Calu3 (cell line): ENCODE measurements at places on chromosomes 3 and 15. TPM values are rescaled to one million over a fixed set of nuclear protein-coding genes. Genes with fewer than 3 reads are reported as not detected.

GRCh38 chr3:148901987-148902791 lies 37.1 kb downstream of the CPA3 start:
- no peak for DNase-seq

GRCh38 chr3:44439499-44440295 lies 37.8 kb downstream of the ZNF445 start:
- peak; percentile 48 for DNase-seq

DNA sequence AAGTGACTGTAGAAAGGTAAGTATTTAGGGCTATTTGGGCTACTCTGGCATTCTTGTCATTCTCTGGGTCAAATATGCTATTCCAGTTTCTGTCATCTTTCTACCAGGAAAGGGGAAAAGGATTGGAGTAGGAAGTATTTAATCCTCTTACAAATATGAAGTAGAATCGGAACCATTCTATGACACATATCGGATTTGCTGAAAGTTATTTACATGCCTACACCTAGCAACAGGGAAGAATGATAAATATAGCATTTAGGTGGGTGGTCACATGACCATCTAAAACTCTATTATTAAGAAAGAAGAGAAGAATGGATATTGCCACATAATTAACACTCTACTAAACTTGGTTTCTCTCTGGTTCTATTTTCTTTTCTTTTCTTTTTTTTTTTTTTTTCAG lies 1353.1 kb downstream of the ZPLD1 start:
- no peak for DNase-seq

GRCh38 chr3:6526321-6526720 lies 334.6 kb upstream of the GRM7 start:
- DNase-seq = no peak

GRCh38 chr3:112013058-112013783 lies 14.5 kb downstream of the TAGLN3 start:
- peak; percentile 62 for DNase-seq

GRCh38 chr3:122235147-122235546 lies 51.7 kb downstream of the CASR start:
- DNase-seq = no peak

DNA sequence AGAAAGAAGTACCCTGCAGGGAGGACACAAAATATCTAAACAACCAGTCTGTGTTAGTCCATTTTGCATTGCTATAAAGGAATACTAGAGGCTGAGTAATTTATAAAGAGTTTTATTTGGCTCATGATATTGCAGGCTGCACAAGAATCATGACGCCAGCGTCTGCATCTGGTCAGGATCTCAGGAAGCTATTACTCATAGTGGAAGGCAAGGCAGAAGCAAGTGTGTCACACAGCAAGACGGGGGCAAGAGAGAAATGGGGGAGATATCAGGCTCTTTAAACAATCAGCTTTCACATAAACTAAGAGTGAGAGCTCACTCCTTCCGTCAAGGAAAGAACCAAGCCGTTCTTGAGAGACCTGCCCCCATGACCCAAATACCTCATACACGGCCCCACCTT lies 614.8 kb downstream of the ZIC1 start:
- no peak for DNase-seq

DNA sequence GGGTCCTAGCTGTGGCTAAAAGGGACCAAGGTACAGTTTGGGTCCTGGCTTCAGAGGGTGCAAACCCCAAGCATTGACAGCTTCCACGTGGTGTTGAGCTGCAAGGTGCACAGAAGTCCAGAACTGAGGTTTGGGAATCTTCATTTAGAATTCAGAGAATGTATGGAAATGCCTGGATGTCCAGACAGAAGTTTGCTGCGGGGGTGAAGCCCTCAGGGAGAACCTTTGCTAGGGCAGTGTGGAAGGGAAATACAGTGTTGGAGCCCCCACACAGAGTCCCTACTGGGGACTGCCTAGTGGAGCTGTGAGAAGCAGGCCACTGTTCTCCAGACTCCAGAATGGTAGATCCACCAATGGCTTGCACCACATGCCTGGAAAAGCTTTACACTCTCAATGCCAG lies 17.9 kb downstream of the RNF13 start:
- DNase-seq = no peak

GRCh38 chr3:111862974-111863373 lies 3.9 kb downstream of the PHLDB2 start:
- no peak for DNase-seq

DNA sequence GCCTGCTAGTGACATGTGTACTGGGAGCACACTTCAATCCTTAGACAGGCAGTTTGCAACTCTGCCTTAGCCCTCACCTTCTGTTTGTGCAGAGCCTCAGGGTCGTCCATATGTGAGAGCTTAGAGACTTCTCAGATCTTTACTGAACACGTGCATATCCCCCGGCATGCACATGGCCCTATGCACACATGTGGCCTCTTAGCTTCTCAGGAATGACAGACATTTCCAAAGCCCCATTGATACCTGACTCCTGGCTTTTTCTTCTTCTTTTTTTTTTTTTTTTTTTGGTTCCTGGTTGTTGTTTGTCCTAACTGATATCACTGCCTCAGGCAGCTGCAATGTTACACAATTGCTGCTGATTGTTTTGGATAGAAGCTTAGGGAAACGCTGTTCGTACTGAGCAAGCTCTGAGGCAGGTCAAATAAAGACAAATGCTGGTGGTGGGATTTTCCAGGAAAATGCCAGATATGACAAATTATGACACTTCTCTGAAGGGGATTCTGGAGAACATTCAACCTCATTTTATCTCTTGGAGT lies 107.2 kb upstream of the RGMA start:
- DNase-seq = no peak

GRCh38 chr3:140540262-140540661 lies 137.6 kb upstream of the TRIM42 start:
- no peak for DNase-seq

DNA sequence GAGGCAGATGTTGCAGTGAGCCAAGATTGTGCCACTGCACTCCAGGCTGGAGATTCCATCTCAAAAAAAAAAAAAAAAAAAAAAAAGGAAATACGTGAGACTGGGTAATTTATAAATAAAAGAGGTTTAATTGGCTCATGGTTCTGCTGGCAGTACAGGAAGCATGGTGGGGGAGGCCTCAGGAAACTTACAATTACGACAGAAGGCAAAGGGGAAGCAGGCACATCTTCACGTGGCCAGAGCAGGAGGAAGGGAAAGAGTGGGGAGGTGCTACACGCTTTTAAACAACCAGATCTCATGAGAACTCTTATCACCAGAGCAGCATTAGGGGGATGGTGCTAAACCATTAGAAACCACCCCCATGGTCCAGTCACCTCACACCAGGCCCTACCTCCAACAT lies 138.2 kb upstream of the IL12A start:
- no peak for DNase-seq

DNA sequence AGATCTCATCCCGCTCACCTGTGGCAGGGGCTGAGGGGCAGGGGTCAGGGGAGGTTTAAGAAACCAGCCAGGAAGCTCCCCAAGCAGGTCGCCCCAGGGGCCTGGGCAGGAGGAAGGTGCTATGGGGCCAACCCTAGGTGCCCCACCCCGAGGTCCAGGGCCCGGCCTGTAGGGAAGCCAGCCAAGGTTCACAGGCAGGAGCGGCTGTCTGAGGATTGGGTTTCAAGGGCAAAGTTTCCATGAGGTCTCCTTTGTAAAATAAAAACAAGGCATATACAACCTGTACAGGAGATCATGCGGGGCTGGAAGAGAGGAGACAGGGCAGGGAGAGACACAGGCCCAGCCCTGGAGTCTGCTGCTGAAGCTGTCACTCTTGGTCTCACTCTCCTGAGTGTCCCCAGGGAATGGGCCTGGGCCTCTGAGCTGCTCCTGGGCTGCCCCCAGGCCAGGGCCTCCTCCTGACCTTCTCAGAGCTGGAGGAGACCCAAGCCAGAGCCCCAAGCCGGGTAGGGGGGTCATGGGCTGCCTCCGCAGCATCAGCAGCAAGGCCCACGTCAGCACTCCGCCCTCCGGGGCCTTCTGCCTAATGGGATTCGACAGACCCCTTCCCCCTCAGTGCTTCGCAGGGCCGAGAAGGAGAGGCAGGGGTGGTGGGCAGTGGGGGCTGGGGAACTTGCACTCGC lies 5.5 kb downstream of the CPLX3 start:
- DNase-seq = no peak

DNA sequence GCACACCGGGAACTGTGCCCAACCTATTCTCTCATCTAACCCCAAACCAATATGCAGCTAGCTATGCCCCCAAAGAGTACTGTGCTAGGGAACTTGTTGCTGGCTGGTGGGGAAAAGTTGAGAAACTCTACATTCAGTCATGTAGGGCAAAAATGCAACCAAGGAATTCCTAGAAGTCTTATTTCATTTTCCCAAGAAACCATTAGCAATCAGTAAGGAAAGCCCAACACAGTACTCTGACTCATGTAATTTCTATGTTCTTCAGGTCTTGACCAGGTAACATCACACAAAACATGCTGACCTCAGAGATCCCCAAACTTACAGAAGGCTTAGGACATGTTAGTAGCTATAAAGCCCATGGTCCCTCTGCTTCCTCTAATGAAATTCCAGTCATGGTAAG lies 52.1 kb downstream of the TASOR start:
- no peak for DNase-seq

- no peak for DNase-seq
These were observed 121.4 kb downstream of the FAM43A start for GRCh38 chr3:194806991-194807630.

DNA sequence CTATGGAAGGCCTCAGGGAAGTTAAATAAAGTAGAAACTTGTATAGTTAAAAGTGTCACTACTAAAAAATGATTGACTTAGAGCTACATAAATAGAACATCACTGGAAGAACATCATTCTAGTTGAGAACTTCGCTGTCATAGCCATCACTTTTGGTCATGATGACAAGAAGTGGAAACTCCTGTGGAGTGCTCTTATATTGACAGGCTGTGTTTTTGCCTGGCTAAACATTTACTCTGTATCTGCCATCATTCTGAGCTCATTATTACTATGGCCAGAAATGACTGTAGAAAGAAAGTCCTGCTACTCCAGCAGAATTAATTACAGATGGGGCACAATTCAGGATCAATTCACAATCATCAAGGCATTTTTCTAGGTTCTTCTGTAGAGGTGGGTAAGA lies 165.1 kb upstream of the GOLIM4 start:
- DNase-seq = no peak

- no peak for DNase-seq
These were observed 204.2 kb downstream of the GHSR start for GRCh38 chr3:172244011-172244410.

- DNase-seq = no peak
These were observed 414.5 kb downstream of the GRM7 start for GRCh38 chr3:7275396-7275795.

GRCh38 chr3:133486658-133487057 lies 86.8 kb downstream of the BFSP2 start:
- DNase-seq = no peak

- no peak for DNase-seq
These were observed 3.7 kb upstream of the NGRN start for GRCh38 chr15:90261811-90262210.

Gene SPTBN5
- 0.64 and 0.69 TPM in 2 replicates for total RNA-seq

Gene PYGO1
- total RNA-seq = 2.5 and 2.8 TPM in 2 replicates

Gene LSAMP
- total RNA-seq = 0.90 and 1.0 TPM in 2 replicates

Gene BTBD1
- 73.2 and 77.3 TPM in 2 replicates for total RNA-seq

Gene CRBN
- total RNA-seq = 24.8 and 31.6 TPM in 2 replicates

Gene CHRNA7
- total RNA-seq = 2.0 and 2.4 TPM in 2 replicates

Gene CCDC9B
- total RNA-seq = 85.6 and 102 TPM in 2 replicates

Gene SEMA7A
- total RNA-seq = 67.6 and 74.8 TPM in 2 replicates

Gene SECISBP2L
- total RNA-seq = 32.6 and 37.0 TPM in 2 replicates

Gene PLSCR5
- total RNA-seq = not detected in 2 replicates

Gene DAZL
- total RNA-seq = not detected in 2 replicates

Gene GPR149
- not detected in 2 replicates for total RNA-seq
